ENCODE measurements at places on chromosomes 16 and 17. TPM values are rescaled to one million over a fixed set of nuclear protein-coding genes. Genes with fewer than 3 reads are reported as not detected.

Gene FBXO39
- total RNA-seq = 0.97 TPM

Gene GOT2
- total RNA-seq = 164 TPM

Gene CACNA1H
- 3.1 TPM for total RNA-seq

Gene EME1
- total RNA-seq = not detected

Gene MPV17L
- total RNA-seq = 12.6 TPM

Gene CETP
- total RNA-seq = 0.30 TPM
